T-cell (primary cell): ENCODE measurements at places on chromosomes 7 and 10. TPM values are rescaled to one million over a fixed set of nuclear protein-coding genes. Genes with fewer than 3 reads are reported as not detected.
A peak's percentile ranks its signal among the peaks of the same experiment; 100 is the strongest.

The IRF5 gene
- total RNA-seq = 5.0 TPM

The FRMPD2 gene
- not detected for total RNA-seq

The LRRC17 gene
- 0.36 TPM for total RNA-seq

The DGKB gene
- total RNA-seq = not detected

The SMARCD3 gene
- 28.5 TPM for total RNA-seq

The TBX20 gene
- total RNA-seq = 0.37 TPM

GRCh38 chr7:101166909-101167644 lies 1.7 kb upstream of the VGF start:
- H3K4me3 ChIP-seq = no peak overlapping the region
- H3K4me1 ChIP-seq = peaks cover 35% of the 10 kb centered on the region
- peaks cover 93% of the 10 kb centered on the region for H3K27me3 ChIP-seq

GRCh38 chr7:98958968-98959367 lies 80.6 kb downstream of the TRRAP start:
- H3K4me1 ChIP-seq = no peaks in the 10 kb centered on the region
- no peaks in the 10 kb centered on the region for H3K27me3 ChIP-seq
- no peak overlapping the region for H3K4me3 ChIP-seq
- DNase-seq = no peak
- peaks cover 95% of the 10 kb centered on the region for H3K36me3 ChIP-seq

DNA sequence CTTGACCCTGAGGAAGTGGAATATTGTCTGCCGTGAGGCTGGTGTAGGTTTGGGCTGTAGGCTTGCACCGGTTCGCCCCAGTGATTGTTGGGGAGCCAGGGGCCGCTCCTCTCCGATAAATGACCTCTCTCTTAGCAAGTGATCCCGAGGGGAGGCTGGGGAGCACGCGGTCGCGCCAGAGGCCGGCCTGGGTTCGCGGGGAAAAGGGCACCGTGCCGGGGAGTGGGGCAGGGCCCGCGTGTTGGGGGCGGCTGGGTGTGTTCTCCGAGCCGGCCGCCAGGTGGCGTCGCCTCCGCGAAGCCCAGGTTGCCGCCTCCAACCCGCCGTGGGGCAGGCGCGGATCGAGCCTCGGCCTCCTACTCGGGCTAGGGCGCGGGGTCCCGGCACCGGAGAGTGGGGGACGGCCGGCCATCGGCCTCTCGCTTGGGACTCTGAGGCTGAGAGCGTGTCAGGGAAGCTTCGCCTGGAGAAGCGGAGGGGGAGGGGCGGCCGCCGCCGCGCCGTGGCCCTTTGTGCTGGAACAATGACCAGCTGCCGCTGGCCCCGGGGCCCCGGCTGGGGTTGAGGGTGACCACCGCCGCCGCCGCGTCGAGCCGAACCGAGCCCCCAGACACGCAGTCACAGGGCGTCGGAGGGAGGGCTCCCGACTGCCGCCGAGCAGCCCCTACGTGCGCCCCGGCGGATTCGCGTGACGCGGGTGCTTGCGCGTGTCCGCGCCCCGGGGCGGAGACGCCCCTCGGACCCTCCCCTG lies 442 bp upstream of the LZTS2 start:
- H3K27ac ChIP-seq = peak overlapping the region; percentile 74
- H3K36me3 ChIP-seq = peaks cover 13% of the 10 kb centered on the region
- no peaks in the 10 kb centered on the region for H3K27me3 ChIP-seq
- H3K4me3 ChIP-seq = peak overlapping the region; percentile 96
- DNase-seq = peak; percentile 69

- H3K27ac ChIP-seq = no peak overlapping the region
- H3K36me3 ChIP-seq = no peaks in the 10 kb centered on the region
- no peaks in the 10 kb centered on the region for H3K4me1 ChIP-seq
- H3K4me3 ChIP-seq = no peak overlapping the region
- no peaks in the 10 kb centered on the region for H3K27me3 ChIP-seq
These were observed 75.2 kb upstream of the LAMB4 start for GRCh38 chr7:108205311-108205710.

DNA sequence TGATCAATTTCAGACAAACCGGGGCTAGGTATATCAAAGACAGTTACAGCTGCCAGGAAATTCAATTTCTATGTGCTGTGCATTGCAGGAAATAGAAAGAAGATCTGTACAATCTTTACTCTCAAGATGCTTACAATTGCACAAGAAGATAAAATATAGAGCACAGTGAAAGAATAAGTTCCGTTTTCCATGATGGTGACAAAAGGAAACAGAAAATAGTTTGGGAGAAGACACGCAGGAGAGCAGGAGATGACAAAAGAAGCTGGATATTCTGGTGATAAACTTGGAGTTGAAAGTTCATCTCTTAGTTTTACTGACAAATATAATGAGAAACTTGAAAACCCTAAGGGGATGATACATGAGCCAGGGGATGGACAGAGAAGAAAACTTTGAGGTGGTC lies 646.0 kb downstream of the PARD3 start:
- no peak overlapping the region for H3K4me3 ChIP-seq
- H3K27me3 ChIP-seq = no peaks in the 10 kb centered on the region
- no peaks in the 10 kb centered on the region for H3K36me3 ChIP-seq
- DNase-seq = no peak

GRCh38 chr7:79506481-79506880 lies 53.0 kb upstream of the MAGI2 start:
- H3K27me3 ChIP-seq = no peaks in the 10 kb centered on the region
- no peak overlapping the region for H3K27ac ChIP-seq
- H3K36me3 ChIP-seq = no peaks in the 10 kb centered on the region
- no peak overlapping the region for H3K4me3 ChIP-seq

DNA sequence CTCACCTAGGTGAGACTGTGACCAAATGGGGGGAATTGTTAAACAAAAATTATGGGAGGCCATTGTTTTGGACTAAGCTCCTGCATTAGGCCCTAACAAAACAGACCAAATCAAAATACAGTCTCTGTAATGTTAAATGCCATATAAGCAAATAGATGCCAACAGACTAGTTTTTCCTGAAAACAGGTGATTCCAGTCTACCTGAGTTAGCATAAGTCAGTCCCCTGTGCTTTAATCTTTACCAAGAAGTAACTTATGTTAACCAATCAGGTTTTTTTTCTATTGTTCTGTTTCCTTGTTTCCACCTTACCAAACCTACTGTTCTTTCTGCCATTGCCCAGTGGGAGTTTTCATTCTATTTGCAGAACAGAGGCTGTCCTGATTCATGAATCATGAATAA lies 48.0 kb downstream of the PDZD8 start:
- no peaks in the 10 kb centered on the region for H3K27me3 ChIP-seq
- no peak overlapping the region for H3K27ac ChIP-seq
- no peak for DNase-seq
- peaks cover 7% of the 10 kb centered on the region for H3K36me3 ChIP-seq
- no peaks in the 10 kb centered on the region for H3K4me1 ChIP-seq

GRCh38 chr10:55822096-55822495 lies 539.0 kb downstream of the ZWINT start:
- no peaks in the 10 kb centered on the region for H3K27me3 ChIP-seq
- H3K4me3 ChIP-seq = no peak overlapping the region
- no peak overlapping the region for H3K27ac ChIP-seq
- H3K4me1 ChIP-seq = no peaks in the 10 kb centered on the region
- DNase-seq = no peak

DNA sequence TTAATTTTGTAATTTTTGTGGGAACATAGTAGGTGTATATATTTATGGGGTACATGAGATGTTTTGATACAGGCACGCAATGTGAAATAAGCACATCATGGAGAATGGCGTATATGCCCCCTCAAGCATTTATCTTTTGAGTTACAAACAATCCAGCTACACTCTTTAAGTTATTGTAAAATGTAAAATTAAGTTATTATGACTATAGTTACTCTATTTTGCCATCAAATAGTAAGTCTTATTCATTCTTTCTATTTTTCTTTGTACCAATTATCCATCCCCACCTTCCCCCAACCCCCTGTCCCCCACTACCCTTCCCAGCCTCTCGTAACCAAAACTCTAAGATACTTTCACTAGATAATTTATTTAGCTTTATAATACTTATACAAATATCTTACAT lies 7.8 kb upstream of the PNPLA8 start:
- no peak overlapping the region for H3K4me3 ChIP-seq
- H3K36me3 ChIP-seq = no peaks in the 10 kb centered on the region
- no peaks in the 10 kb centered on the region for H3K4me1 ChIP-seq

DNA sequence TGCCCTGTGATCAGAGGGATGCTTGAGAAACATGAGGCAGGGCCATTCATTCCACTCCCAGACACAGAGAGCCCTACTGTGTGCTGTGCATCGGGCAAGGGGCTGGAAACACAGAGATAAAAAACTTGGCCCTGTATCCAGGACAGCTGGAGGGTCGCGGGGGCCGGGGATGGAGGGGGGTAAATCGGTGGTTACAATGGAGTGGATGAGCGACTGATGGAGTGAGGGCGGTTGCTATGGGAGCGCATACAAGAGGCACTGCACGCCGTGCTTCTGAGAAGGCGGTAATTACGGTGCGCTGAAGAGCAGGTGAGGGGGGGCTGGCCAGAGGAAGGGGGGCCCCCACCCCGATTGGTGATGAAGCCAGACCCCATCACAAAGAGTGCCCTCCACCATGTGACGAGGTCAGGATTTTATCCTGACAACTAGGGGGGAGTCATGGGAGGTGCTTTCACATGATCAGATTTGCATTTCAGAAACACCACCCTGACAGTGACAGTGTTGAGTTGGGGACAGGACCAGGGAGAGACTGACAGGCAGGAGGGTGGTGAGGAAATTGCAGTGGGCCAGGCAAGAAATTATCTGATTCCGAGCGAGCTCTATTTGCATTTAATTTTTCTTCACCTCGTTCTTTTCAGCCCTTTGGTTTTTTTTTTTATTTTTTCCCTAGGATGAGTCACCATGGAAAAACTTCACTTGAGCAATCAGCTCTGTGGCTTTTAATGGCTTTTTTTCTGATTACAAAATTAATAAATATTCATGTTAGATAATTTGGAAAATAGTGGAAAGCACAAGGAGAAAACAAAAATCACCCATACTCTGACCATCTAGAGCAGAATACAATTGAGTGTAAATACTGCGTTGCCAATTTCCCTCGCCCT lies 7.8 kb downstream of the CPA5 start:
- no peaks in the 10 kb centered on the region for H3K36me3 ChIP-seq
- no peak overlapping the region for H3K4me3 ChIP-seq
- DNase-seq = no peak
- H3K27ac ChIP-seq = no peak overlapping the region
- H3K27me3 ChIP-seq = no peaks in the 10 kb centered on the region

DNA sequence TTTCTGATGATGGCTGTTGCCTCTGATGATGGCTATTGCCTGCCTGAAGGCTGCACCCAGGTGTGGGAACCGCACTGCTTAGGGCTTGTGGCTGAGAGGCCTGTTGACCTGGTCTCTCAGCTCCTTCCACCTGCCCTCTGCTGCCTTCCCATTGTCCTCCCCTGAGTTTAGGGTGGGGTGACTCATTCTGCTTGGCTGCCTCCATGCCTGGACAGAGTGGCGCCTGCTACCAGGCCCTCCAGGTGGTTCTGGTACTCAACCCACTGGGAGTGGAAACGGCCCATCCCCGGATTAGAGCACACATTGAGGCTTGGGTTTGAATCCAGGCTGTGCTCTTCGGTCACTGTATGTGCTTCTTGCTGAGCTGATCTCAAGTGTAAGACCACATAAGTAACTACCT lies 120.6 kb downstream of the SEM1 start:
- no peaks in the 10 kb centered on the region for H3K27me3 ChIP-seq
- no peak overlapping the region for H3K4me3 ChIP-seq
- H3K36me3 ChIP-seq = no peaks in the 10 kb centered on the region

DNA sequence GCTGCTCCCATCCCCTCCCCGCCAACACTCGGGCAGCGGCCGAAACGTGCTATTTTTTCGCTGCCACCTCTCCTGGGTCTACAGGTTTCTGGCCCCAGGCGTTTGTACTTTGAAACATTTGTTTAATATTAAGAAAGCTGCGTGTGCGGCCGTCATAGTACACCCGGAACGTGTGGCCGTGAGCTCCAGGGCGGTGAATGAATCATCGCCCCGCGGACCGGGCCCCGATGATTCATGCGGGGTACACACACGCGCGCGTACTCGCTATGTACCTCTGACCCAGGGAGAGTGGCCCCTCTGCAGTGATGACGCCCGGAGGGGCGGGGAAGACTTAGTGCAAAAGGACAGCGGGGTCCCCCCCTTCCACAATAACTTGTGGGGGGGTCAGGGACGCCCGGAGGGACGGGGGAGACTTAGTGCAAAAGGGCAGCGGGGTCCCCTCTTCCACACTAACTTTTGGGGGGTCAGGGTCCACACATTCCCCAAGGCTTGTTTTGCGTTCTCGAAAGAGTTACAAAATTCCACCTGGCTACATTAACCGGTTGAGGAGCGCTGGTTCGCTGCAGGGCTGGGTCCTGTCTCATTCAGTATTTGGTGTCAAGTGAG lies 56.5 kb upstream of the PCGF5 start:
- H3K27ac ChIP-seq = peak overlapping the region; percentile 90
- no peaks in the 10 kb centered on the region for H3K27me3 ChIP-seq
- peaks cover 16% of the 10 kb centered on the region for H3K4me1 ChIP-seq
- H3K36me3 ChIP-seq = no peaks in the 10 kb centered on the region
- peak; percentile 50 for DNase-seq
- H3K4me3 ChIP-seq = peak overlapping the region; percentile 74

- no peaks in the 10 kb centered on the region for H3K4me1 ChIP-seq
- no peak for DNase-seq
- no peak overlapping the region for H3K27ac ChIP-seq
- H3K27me3 ChIP-seq = no peaks in the 10 kb centered on the region
- H3K4me3 ChIP-seq = no peak overlapping the region
These were observed 320.2 kb downstream of the CDK14 start for GRCh38 chr7:90916319-90916718.

- H3K27me3 ChIP-seq = no peaks in the 10 kb centered on the region
- H3K27ac ChIP-seq = no peak overlapping the region
- H3K36me3 ChIP-seq = no peaks in the 10 kb centered on the region
- no peak overlapping the region for H3K4me3 ChIP-seq
These were observed 146.4 kb upstream of the STEAP1 start for GRCh38 chr7:90007831-90008230.

DNA sequence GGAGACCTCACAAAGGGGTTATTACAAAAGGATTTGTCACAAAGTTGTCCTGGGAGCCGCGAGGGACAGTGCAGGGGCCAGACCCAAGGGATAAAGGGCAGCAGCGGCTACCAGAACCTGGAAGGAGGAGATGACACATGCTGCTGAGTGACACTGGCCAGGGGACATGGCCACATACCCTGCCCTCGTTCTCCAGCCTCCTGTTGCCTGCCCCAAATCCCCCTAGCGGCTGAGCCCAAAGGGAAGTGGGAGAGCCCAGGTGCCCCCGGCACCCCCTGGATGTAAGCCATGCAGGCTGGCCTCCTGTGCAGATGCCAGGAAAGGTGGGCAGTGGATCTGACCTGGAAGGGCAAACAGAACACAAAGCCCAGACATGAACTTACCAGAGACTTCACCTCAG lies 42.7 kb downstream of the C10orf143 start:
- no peaks in the 10 kb centered on the region for H3K4me1 ChIP-seq
- H3K4me3 ChIP-seq = no peak overlapping the region
- DNase-seq = no peak
- H3K27ac ChIP-seq = no peak overlapping the region

GRCh38 chr7:2622869-2623697 lies 8.7 kb upstream of the TTYH3 start:
- H3K4me3 ChIP-seq = no peak overlapping the region
- H3K27me3 ChIP-seq = no peaks in the 10 kb centered on the region
- H3K36me3 ChIP-seq = no peaks in the 10 kb centered on the region

GRCh38 chr10:75399461-75400162 lies 2.0 kb downstream of the ZNF503 start:
- peak overlapping the region; percentile 43 for H3K4me3 ChIP-seq
- no peaks in the 10 kb centered on the region for H3K36me3 ChIP-seq
- no peak for DNase-seq
- H3K4me1 ChIP-seq = peaks cover 53% of the 10 kb centered on the region
- peaks cover 88% of the 10 kb centered on the region for H3K27me3 ChIP-seq

- H3K27me3 ChIP-seq = no peaks in the 10 kb centered on the region
These were observed 1048.8 kb downstream of the GATA3 start for GRCh38 chr10:9103301-9103700.

GRCh38 chr7:32347244-32347828 lies 142.8 kb downstream of the LSM5 start:
- no peaks in the 10 kb centered on the region for H3K36me3 ChIP-seq
- no peak overlapping the region for H3K27ac ChIP-seq
- H3K27me3 ChIP-seq = no peaks in the 10 kb centered on the region
- no peaks in the 10 kb centered on the region for H3K4me1 ChIP-seq
- DNase-seq = no peak
